Esophagus mucosa (tissue), 1 donor: ENCODE measurements at places on chromosomes 7 and 10. TPM values are rescaled to one million over a fixed set of nuclear protein-coding genes. Genes with fewer than 3 reads are reported as not detected.

DNA sequence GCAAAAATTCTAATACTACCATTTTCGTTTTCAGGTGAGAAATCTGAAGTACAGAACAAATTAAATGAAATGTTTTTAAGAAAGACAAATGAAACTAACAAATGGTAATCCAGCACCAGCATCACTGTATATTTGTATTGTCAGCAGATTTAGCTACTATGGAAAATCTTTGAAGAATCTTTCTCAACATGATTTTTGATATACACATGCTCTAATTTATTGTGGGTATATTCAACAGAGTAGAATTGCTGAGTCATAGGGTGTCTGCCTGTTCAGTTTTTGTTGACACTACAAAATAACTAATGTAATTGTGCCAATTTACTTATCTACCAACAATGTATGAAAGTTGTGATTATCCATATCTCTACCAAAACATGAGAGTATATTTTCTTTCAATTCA, 437.6 kb downstream of the PCDH15 start:
- no peak for ATAC-seq

Gene FOXI2
- total RNA-seq = 0.32 TPM

DNA sequence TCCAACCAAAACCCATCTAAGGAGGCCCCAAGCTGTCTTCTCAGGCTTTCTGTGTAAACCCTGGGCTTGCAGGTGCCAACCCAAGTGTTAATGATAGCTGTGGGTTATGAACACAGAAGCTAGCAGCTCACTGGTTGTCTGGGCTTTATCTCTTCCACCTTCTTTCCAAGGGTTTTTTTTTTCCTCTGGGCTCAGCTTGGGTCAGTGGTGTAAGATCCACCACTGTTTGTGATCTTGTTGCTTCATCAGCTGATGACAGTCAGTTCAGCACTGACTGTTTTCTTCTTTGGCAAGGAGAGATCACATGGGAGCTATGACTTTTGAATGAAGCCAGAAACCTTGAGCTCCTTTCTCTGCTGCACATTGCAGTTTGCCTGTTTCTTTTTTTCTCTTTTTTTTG, 4.6 kb downstream of the GTPBP4 start:
- no peak for ATAC-seq

GRCh38 chr7:106553446-106553836, 107.5 kb downstream of the CCDC71L start:
- no peak for ATAC-seq

Gene NUPR2
- 0.32 TPM for total RNA-seq

DNA sequence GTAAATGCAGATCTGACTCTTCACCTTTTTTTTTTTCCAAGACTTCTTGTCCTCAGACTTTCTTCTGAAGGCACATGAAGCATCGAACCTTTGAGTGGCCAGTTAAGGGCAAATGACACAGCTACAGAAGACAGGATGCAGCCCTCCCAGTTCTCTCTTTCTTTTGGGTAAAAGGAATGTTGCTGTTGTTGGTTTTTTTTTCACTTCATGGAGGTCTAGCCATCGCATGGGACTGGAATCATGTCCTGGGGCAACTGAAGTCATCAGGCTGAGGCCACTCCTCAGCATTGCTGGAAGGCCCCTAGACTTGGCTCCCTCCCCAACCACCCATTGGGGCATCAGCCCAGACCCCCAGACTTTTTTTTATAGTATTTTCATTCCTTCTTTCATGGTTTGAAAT, 896.5 kb downstream of the SORCS1 start:
- no peak for ATAC-seq

Gene CDC14C
- total RNA-seq = not detected

GRCh38 chr10:115710136-115710535, 562.9 kb downstream of the GFRA1 start:
- ATAC-seq = no peak

GRCh38 chr7:77407906-77408305, 8.2 kb downstream of the GSAP start:
- no peak for ATAC-seq

Gene CRTAC1
- 1.5 TPM for total RNA-seq
